ENCODE measurements at places on chromosomes 6 and 20.
A peak's percentile ranks its signal among the peaks of the same experiment; 100 is the strongest.

DNA sequence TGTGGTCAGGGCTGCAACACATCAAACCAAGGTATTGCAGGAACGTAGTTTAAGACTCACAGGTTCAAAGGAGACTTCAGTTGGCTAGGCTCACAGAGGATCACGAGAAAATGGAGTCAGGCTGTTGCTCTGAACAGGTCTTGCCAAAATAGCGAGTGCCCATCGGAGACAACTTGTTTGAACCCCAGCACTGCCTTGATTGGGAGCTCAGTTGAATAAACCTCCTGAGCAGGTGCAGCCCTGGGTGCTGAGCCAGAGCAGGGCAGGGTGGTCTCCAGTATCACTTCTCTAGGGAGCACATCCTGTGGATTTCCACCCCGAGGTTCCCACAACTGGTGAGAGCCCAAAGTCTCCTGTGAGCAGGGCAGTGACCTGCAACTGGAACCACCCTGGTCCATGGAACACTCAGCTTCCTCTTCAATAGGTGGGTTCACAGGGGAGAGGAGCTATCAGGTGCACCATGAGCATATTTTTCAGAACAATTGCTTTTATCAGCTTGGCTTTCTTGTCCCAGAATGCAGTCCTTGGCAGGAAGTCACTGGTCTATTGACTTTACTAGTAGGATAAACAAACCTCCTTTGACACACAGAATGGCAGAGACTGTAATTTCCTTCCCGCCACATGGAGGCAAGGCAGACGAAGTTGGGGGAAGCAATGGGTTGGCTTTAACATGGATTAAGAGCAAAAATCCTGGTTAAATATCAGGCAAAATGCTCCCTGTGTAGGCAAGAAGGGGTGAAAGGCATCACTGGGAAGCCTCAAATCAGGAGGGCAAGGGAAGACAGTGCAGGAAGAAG, 267.7 kb upstream of the FOXQ1 start:
- no peaks in the 10 kb centered on the region for H3K4me1 ChIP-seq
- H3K36me3 ChIP-seq = no peaks in the 10 kb centered on the region
- DNase-seq = no peak

DNA sequence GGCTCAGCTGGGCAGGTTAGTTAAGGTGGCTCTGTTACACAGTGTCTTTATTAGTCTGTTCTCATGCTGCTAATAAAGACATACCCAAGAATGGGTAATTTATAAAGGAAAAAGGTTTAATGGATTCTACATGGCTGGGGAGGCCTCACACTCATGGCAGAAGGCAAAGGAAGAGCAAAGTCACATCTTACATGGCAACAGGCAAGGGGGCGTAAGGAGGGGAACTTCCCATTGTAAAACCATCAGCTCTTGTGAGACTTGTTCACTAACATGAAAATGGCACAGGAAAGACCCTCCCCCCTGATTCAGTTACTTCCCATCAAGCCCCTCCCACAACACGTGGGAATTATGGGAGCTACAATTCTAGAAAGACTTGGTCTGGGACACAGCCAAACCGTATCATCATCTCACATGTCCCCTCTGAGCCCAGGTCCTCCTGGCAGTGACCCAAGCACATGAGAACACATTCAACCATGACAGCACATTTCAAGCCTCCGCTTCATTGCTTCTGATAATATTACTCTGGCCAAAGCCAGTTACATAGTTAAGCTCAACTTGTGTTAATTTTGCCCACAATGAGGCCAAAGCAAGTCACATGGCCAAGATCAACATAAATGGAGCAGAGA, 383.9 kb downstream of the PLCB1 start:
- H3K27me3 ChIP-seq = no peaks in the 10 kb centered on the region
- no peaks in the 10 kb centered on the region for H3K4me1 ChIP-seq
- no peak overlapping the region for H3K27ac ChIP-seq
- H3K36me3 ChIP-seq = no peaks in the 10 kb centered on the region
- DNase-seq = no peak

- peaks cover 37% of the 10 kb centered on the region for H3K27me3 ChIP-seq
- H3K27ac ChIP-seq = no peak overlapping the region
- DNase-seq = no peak
Measured at GRCh38 chr20:45230631-45231030, 9.5 kb downstream of the SEMG2 start.

- H3K4me1 ChIP-seq = peaks cover 13% of the 10 kb centered on the region
- peak; percentile 88 for DNase-seq
- no peaks in the 10 kb centered on the region for H3K27me3 ChIP-seq
- no peak overlapping the region for H3K4me3 ChIP-seq
- no peak overlapping the region for H3K27ac ChIP-seq
- H3K36me3 ChIP-seq = no peaks in the 10 kb centered on the region
Measured at GRCh38 chr20:57346477-57346876, 4.6 kb upstream of the RAE1 start.

- H3K4me3 ChIP-seq = no peak overlapping the region
- H3K4me1 ChIP-seq = peaks cover 7% of the 10 kb centered on the region
- no peaks in the 10 kb centered on the region for H3K36me3 ChIP-seq
- H3K27ac ChIP-seq = no peak overlapping the region
Measured at GRCh38 chr6:154318721-154319120, 37.9 kb downstream of the IPCEF1 start.

DNA sequence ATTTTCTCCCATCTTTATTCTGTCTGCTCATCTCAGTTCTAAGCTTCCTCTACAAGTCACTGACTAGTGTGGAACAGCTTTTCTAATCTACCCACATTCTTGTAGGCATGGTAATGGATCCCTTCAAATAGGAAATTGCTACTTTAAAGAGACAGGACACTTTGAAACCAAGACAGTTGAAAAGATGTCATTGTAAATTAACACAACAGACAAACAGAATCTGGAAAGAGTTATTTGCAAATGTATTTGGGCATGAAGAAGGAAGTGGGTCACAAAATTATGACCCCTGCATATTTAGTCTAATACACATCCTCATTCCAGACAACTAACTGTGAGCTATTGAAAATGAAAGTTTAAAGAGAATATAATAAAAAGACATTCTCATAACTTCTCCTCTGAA, 298.2 kb upstream of the MARCKS start:
- DNase-seq = no peak
- H3K27me3 ChIP-seq = peaks cover 5% of the 10 kb centered on the region
- no peaks in the 10 kb centered on the region for H3K4me1 ChIP-seq
- no peak overlapping the region for H3K4me3 ChIP-seq
- H3K27ac ChIP-seq = no peak overlapping the region
- no peaks in the 10 kb centered on the region for H3K36me3 ChIP-seq

DNA sequence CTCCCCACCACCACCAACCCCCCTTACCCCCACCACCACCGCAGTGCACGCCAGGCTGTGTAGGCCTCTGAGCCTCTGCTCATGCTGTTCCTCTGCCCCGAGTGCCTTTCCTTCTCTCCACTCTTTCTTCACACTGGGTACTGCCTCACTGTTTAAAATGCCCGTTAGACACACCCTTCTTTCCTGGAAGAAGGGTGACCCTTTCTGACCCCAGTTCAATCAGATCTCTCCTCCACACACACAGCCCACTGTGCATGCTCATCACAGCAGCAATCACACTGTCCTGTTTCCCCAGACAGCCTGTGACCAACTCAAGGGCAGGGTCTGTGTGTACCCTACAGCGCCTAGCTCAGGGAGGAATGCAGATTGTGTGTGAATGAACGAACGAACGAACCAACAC, 10.0 kb downstream of the TMEM74B start:
- H3K36me3 ChIP-seq = peaks cover 21% of the 10 kb centered on the region
- H3K27me3 ChIP-seq = no peaks in the 10 kb centered on the region
- no peaks in the 10 kb centered on the region for H3K4me1 ChIP-seq
- no peak for DNase-seq
- H3K27ac ChIP-seq = no peak overlapping the region
- no peak overlapping the region for H3K4me3 ChIP-seq

DNA sequence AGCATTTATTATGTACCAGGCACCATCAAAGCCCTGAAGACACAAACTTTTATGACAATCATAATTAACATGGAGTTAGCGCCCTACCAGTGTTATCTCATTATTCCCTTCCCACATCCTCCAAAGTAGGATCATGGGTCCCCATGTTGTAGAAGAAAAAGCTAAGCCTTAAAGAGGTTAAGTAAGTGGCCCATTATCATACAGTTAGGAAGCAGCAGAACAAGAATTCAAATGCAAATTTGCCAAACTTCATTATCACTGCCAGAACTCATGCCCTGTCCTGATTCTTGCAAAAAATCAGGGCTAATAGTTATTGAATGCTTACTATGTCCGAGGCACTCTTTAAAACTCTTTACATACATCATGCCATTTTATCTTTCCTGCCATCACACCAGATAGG, 310.6 kb downstream of the ZNF217 start:
- H3K4me3 ChIP-seq = no peak overlapping the region
- H3K4me1 ChIP-seq = no peaks in the 10 kb centered on the region
- no peaks in the 10 kb centered on the region for H3K27me3 ChIP-seq
- DNase-seq = no peak
- peaks cover 6% of the 10 kb centered on the region for H3K36me3 ChIP-seq

Data from activated CD4-positive, alpha-beta T cell treated with anti-CD3 and anti-CD28 coated beads for 36 hours (primary cell).